ENCODE measurements at places on chromosomes 2 and 18. TPM values are rescaled to one million over a fixed set of nuclear protein-coding genes. Genes with fewer than 3 reads are reported as not detected.

Gene LAMA1
- 2.3 TPM for total RNA-seq

Gene HOXD4
- total RNA-seq = 24.5 TPM

Gene CNGA3
- total RNA-seq = 14.0 TPM

Gene ICOS
- not detected for total RNA-seq

Gene SKOR2
- total RNA-seq = not detected

Gene NAPG
- 41.4 TPM for total RNA-seq

Gene GAL3ST2
- total RNA-seq = not detected

All from motor neuron (in vitro differentiated cells).